GM03348 (cell line): ENCODE measurements at places on chromosomes 2 and 18.

GRCh38 chr2:222919841-222920526 is 59.1 kb downstream of the ACSL3 start:
- DNase-seq, result peak; percentile 87

DNA sequence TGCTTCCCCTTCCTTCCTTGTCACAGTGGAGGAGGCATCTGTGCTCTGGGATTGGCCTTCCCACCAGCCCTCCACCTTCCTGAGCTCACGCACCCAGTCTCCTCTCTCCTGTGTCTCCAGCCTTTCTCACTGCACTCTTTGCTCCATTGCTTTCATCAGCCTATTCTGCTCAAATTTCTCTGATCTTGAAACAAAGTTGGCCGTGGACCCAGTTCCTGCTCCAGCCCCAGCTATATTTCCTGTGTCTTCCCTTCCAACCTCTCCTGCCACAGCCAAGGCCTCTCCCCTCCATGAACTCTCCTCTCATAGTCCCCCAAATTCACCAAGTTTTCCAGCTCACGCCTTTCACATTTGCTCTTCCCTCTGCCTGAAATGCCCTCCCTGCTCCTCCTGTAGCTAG is 226.6 kb upstream of the AGAP1 start:
- DNase-seq, result no peak

GRCh38 chr2:43073401-43073825 is 153.0 kb downstream of the ZFP36L2 start:
- peak; percentile 42 for DNase-seq

DNA sequence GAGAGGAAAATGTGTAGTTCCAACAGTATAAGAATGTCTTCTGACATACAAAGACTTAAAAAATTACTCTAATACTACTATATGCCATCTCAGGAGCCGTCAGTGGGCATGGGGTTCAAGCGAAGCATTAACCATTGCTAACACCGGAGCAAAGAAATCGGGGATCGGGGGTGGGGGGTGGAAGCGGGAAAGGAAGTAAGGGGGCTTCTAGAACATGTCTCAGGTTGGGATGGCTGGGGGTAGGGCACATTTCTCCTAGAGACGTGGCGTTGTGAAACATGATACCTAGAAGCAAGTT is 702 bp downstream of the LMAN1 start:
- peak; percentile 33 for DNase-seq

DNA sequence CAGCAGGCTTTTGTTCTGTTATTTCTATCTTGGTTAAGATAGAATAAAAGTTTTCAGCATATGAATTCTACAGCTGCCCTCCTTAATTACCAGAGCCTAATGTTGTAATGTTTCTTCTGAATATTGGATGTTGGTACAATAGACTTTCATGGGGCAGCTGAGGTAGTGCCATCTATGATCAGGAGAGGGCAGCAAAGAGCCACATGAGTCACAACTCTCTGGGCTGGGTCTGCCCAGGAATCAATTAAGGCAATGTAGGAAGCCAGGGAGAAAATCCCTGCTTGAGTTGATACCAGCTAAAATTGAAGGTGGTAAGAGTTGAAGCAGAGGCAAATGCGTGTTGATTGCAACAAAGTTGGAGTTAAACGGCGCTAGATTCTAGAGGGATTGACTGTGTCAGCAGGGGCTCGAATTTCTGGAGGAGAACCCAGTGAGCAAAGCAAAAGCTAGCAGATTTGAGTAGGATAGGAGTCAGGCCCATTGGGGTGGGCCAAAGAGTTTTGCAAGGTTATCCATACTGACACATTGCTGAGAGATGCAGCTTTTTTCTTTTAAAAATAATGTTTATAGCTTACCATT is 10.6 kb upstream of the MC5R start:
- DNase-seq, result peak; percentile 89

DNA sequence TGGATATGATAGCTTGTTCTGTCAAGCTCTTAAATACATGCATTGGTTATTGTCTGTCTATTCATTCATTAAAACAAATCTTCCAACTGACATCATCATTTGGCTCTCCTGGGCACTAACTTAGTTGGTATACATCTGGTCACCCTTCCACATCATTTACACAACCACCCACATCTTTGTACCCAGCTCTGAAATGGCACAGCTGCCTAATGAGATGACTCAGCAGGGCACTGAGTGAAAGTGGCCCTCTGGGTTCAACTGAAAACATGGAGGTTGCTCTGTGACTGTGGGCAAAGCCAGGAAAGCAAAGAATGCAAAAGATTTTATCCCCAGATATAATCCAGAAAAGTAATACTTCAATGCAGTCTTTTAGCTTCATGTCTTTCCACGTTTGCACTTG is 234.0 kb upstream of the MAP2 start:
- DNase-seq, result no peak

- DNase-seq, result no peak
Observed at GRCh38 chr2:17093712-17094111, 424.5 kb downstream of the RAD51AP2 start.
